Cardiac septum (tissue), 1 donor: ENCODE measurements at places on chromosomes 1 and 21.

DNA sequence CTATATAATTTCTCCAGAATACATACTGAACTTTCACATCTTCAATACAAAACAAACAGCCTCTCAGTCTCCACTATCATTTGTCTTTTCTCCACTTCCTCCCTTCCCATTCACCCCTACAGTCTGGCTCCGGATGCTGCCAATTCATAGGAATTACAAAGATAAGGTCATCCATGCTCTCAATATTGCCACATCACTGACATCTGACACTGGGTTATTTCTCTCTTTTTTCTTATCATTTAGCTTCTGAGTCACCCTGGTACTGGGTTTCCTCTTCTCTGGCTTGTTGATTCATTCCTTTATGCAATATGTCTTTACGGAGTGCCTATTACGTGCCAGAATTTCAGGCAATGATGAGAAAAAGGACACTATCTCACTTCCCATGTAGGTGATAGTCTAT is 3.1 kb upstream of the SH3BP5L start:
- DNase-seq = no peak

DNA sequence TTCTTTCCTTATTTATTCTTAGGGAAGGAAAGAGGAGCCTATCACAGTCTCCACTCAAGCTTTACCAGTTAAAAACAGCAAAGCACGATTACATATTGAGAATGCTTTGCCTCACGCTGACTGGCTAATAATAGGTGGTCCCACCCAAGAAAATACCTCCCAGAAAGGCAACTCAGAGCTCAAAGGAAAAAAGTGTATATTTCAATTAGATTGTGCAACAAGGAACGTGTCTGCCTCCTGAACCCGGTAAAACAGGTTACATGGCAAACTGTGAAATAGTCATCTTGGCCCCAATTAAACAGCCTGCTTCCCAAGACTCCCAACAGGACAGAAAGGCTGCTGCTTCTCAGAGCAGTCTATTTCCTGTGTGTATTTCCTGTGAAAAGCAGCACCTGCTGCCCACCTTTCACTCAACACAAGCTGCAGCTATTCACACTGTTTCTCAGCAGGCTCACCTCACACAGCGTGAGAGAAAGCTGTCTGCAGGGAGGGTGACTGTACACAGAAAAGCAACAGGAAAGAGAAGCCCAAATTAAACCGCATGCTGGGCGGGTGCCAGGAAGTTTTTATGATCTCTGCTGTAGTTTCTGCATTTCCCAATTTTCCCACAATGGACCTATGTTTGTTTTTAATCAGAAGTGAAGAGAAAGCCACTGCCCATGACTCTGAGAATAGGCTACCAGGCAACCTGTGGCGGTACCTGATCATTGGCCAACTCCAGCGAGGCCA is 44.0 kb downstream of the URB1 start:
- no peak for DNase-seq

GRCh38 chr1:36151845-36152203 is 2.5 kb upstream of the TRAPPC3 start:
- no peak for DNase-seq

DNA sequence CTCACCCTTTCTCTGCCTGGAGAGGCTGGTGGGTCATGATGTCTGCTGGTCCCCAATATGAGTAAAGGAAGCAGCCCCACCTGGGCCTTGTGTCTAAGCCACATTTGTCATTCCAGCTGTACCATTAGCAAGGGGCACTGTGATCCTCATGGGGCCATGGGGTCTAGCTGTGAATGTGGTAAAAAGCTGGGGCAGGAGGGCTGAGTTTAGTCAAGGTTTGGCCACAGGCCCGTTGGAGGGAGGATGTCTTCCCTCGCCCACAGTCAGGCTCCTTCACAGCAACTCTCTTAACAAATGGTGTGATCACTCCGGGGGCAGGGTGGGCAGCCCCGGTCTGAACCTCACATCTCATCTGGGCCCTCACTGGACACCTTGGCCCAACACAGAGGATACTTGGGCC is 115.4 kb downstream of the DMRTB1 start:
- DNase-seq = peak; percentile 33

DNA sequence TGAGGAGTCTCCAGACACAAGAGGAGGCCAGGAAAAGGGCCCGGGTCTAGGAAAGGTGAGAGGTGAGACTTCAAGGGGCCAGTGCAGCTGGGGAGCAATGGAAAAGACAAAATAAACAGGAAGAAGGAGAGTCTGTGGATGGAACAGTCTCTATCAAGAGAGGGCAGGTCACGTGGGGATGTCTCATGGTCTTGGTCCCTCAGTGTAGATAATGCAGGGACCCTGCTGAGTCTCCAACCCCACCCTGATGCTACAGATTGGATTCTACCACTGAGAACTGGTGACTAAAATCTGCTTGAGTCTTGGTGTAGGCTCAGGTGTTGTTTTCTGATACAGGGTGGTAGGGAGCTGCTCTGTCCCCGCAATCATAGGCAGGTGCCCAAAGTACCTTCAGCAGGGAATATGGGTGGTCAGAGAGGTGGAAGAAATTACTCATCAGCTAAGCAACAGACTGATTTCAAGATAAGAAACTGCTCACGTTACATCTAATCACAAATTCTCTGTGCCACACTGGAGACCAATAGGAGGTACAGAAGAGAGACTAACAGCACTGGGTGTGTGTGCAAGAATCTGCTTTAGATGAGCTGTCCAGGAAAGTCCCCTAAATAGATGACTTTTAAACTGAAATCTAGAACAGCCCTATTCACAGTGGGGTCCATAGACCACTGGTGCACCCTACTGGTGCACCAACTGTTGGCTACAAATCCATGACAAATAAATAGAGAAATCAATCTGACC is 101.5 kb upstream of the TLR5 start:
- DNase-seq = no peak

DNA sequence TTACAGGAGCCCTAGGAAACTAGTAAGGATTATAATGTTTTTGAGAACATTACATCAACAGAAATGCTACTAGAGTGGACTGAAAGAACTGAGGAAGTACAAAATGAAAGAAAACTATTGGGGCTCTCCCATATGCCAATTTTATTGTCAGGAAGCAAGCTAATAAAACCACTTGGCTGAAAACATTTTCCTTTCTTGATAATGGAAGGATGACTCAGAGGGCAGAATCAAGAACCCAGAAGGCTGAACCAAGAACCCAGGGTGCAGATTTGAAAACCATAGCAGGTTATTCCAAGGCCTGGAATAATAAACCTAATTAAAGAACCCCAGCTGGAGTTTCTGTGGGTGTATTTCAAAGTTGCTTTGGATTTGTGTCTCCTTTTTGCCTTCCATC is 70.7 kb downstream of the RPE65 start:
- no peak for DNase-seq

- no peak for DNase-seq
Observed at GRCh38 chr21:32186804-32187203, 92.0 kb downstream of the MIS18A start.

- DNase-seq = no peak
Observed at GRCh38 chr1:176195547-176195946, 11.5 kb downstream of the COP1 start.

- DNase-seq = no peak
Observed at GRCh38 chr1:12345350-12346217, 115.8 kb downstream of the VPS13D start.

GRCh38 chr1:13478692-13479091 is 35.1 kb downstream of the LRRC38 start:
- DNase-seq = no peak

GRCh38 chr1:165169028-165169427 is 187.5 kb downstream of the LMX1A start:
- DNase-seq = no peak

DNA sequence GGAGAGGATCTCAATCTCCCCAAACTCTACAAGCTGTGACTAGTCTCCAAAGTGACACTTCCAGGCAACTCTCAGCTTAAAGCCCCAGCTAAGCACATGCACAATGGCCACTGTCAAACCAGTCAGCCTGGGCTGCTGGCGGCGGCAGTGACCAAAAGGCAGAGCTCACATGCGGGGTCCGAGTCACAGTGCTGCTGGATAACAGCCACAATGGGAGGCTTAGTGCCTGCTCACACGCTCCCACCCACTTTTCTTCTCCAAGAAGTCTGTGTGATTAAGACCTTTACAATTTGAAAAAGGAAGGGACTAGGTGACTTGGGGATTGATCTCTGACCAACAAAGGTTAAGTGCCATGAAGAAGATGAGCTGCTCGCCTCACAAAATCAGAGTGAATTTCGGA is 16.8 kb downstream of the RIPK4 start:
- DNase-seq = no peak

DNA sequence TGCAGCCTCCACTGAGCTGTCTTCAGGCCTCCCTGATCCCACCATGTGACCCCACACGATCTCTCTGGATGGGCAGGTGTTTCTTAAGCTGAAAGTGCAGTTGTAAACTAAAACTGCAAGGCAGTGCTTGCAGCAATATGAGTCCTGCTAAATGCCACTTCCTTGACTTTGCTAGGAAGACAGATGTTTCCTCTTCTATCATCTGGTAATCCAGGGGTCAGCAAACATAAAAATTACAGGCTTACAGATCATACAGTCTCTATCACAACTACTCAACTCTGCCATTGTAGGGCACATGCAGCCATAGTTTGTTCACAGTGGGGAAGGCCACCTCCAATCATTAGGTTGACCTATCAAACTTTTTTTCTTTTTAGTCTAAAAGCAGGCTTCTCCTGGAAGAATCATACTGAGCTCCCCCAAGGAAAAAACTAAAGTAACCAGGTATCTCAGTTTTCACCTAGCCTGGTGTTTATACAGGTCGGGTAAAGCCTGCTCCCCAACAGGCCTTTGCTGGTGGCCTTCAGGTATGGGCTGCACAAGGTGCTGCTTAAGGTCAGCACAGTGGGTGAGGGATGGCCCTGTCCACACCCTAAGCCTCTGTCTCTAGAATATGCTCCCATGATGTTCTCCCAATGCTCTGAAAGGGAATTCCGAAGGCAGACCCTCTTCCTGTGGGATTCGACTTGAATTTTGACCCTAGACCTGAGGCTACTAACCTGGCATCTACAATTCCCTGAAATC is 10.8 kb downstream of the ABCA4 start:
- DNase-seq = peak; percentile 33
